GM04503 (cell line): ENCODE measurements at places on chromosomes 7 and 10.

DNA sequence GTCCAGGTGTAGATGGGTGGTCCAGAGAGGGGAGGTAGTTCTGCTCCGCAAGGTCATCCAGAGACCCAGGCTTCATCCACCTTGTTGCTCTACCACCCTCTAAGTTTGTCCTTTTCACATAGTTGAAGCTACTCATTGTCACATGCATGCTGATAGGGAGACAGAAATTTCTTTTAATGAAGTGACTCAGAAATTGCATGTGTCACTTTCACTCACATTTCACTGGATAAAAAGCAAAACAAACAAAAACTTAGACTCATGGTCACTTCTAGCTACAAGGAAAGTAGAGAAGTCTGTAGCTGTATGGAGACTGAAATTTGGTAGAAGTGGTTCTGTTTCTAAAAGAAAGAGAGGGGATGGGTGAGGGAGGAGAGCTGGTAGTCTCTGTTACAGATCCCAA, 161.9 kb downstream of the SORCS3 start:
- no peak for DNase-seq

- no peak for DNase-seq
Measured at GRCh38 chr7:19133886-19134285, 11.3 kb downstream of the FERD3L start.

GRCh38 chr10:29028486-29028885, 260.4 kb upstream of the LYZL1 start:
- no peak for DNase-seq

- no peak for DNase-seq
Measured at GRCh38 chr10:22464966-22465629, 119.8 kb downstream of the SPAG6 start.

GRCh38 chr10:35019041-35020024, 70.8 kb downstream of the CUL2 start:
- no peak for DNase-seq

DNA sequence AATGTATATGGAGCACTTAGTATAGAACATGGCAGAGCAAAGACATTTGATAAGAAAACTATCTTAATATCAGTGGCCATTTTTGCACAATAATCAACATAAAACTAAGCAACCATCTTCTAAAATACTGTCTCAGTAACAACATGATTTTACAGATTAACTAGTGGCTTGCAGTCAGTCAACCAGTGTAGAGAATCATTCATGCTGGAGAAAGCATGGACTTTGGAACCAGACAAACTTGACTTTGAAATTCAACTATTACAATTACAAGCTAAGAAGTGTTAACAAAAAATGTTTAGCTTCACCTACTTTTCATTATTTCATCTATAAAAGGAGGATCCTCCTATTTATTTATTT, 27.7 kb downstream of the CUBN start:
- no peak for DNase-seq

- DNase-seq: no peak
Measured at GRCh38 chr10:80289451-80290287, at the start of gene MAT1A. Gene MAT1A, minus strand, starts transcription at chr10:80289658. Its CDS starts 235 bp downstream, at chr10:80289423.

GRCh38 chr10:6406220-6407033, 173.6 kb downstream of the PRKCQ start:
- no peak for DNase-seq

DNA sequence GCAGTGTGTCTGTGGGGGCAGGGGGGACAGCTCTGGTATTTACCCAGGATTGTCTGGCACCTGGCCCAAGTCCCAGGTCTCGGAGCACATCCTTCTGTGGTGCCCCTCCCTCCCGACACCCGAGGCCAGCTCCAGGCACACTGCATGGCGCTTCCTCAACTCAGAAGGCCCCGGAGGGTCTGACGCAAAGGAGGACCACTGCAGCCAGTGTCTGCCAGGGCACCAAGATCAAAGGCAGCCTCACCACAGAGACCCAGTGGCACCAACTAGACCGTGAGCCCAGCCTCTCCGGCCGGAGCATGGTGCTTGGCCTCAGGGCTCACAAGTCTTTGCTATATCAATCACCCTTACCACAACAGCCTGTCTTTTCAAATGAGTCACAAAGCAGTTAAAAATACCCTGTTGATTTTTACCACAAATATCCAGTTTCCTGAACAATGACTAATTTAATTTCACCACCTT, 99.3 kb upstream of the DDC start:
- DNase-seq: peak; percentile 52

- no peak for DNase-seq
Measured at GRCh38 chr10:100182908-100183307, 2.9 kb downstream of the ERLIN1 start.

- no peak for DNase-seq
Measured at GRCh38 chr7:44750921-44751571, 2.4 kb downstream of the ZMIZ2 start.

DNA sequence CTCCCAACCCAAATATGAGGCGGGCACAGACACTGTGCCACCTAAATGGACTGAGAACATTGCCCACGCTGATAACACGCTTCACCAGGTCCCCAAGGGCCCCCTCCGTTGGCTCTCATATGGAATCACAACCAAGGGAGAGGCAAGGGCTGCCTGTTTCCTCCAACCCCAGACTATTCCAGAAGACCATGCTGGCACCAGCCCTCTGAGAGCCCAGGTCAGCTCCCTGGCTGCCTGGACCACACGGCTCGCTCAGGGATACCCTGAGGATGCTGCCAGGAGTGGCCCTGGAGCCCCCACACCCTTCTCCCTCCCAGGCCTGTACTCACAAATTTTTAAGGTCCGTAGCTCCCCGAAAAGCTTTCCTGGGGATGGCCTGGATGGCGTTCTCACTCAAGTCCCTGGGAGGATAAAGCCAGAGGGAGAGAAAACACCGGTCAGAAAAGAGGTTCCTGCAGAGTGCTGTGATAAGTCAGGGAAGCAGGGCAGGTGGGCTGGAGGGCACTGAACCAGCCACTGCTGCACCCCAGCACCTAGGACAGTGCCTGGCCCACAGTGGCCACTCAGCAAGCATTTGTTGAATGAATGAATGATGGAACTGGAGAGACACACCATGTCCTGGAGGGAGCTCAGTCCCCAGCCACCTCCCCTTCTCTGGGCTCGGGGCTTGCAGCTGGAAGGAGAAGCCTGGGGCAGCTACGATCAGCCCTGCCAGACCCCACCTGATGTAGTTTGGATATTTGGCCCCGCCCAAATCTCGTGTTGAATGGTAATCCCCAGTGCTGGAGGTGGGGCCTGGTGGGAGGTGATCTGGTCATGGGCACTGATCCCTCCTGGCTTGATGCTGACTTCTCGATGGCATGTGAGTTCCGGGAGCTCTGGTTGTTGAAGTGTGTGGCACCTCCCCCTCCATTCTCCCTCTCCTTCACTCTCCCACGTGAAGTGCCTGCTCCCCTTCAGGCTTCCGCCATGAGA, 119.8 kb downstream of the SLIT1 start:
- no peak for DNase-seq

GRCh38 chr7:155603205-155603857, 41.1 kb upstream of the RBM33 start:
- DNase-seq: no peak

DNA sequence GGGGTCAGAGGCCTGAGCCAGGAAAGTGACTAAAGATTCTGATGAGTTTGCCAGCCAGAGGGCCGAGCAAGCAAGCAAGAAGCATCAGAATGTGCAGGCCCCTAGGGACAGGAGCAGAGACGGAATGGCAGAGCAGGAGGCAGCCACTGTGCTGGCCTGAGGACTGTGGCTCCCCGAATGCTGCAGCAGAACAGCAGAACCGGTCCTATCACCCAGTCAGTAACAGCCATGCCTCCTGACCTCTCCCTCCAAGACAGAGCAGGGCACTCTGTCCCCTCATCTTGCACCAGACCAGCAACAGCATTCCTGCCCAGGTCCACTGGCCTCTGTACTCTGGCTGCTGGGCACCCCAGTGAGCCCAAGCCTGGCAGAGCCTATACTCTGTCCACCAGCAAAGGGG, 85.9 kb downstream of the ARHGAP22 start:
- DNase-seq: no peak

DNA sequence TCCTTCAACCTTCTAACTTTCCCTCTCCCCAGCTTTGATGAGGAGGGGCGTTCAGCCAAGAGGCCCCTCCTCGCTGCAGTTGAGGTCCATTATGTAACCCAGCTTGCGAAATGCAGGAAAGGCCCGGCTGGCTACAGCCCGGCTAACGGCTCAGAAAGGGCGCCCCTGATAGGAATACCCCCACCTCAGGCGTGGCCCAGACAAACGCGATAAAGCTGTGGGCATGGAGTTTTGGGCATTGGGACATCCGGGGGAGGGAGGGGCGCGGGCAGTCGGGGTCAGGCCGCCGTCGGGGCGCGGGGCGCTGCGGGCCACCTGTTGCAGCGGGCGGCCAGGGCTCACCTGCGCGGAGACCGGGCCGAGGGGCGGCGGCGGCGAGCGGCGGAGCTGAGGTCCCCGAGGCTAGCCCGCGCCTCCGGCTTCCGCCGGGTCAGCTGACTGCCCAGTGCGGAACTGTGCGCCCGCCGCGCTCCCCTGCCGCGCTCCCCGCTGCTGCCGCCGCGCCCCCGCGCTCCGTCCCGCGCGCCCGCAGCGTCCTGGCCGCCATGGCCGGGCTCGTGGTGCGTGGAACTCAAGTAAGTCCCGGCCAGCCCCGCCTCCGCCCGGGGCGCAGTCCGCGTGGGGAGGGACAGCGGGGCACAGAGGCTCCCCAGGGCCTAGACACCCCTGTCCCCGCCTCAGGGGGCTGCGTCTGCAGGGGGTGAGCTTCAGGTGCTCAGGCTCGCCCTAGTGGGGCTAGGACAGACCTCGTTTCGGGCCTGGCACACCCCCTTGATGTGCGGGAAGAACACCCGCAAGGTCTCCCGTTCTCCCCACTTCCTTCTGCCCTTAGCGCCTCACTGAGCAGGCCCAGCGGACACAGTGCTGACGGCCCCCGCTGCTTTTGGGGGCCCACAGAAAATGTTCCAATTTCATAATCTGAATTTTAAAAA, at the start of gene LRMDA:
LRMDA (plus strand) TSS at position 445 of the 932 bp plus-strand sequence.
- DNase-seq: no peak

- no peak for DNase-seq
Measured at GRCh38 chr7:31747553-31747952, 60.5 kb downstream of the PPP1R17 start.

GRCh38 chr7:133936074-133936473, 191.1 kb upstream of the LRGUK start:
- DNase-seq: no peak

DNA sequence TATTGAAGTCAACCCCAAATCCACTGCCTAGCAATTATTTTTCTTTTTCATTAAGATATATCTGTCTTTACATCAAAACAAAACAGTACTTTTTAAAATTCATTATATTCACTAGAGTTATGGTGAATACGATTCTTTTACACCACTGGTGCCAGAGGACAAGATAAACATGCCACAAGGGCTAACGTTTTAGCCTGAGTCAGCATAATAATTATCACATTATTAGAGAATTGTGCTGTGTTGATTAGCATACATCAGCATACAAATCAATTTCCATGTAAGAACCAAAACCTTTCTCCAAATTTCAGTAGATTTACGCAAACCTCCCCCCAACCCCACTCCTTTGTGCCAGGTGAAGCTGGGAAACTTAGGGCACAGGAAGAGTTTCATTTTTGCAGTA, 131.1 kb upstream of the TMEM106B start:
- DNase-seq: no peak

- no peak for DNase-seq
Measured at GRCh38 chr10:95467162-95467599, 94.0 kb downstream of the SORBS1 start.

DNA sequence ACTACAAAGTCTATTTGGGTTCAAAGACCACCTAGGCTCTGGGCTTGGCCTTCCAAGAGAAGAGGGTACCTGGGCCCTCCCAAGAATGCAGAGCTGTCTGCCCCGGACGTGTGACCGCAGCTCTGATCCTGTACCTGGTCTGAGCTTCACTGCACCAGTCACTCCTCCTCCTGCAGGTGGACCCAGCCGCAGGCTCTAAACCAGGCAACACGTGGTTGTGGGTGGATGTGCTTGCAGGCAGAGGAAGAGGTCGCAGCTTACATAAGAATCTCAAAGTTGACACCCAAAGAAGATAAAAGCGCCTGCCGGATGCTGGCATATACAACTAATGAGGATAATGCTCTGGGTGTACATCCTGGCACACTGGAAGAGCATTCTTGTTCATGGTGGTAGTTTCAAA, 9.4 kb upstream of the PFKP start:
- no peak for DNase-seq

DNA sequence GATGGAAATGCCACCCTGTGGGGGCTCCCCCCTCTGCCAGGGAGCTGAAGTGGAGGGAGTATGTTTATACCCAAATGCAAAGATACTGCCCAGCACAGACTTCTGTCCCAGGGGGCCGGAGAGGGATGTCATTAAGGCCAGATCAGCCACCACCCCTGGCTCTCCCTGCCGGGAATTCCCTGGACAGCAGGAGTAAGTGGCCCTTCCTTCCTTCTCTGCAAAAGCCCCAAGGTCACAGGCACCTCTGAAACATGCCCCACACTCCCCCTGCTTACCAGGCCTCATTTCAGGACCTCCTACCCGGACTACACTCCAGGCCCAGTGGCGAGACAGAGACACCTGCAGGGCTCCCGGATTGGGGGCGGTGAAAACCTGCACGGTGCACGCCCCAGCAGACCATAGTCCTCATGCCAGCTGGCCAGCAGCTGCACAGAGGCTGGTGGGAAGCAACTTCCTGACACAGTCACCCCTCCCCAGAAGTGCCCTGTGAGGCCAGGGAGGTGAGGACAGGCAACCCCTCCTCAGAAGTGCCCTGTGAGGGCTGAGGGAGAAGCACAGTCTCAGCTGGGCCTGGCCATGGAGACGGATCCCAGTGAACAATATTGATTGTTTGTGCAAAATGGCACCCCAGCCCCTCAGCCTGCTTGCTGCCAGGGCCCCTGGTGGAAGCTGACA, 33.0 kb upstream of the RET start:
- DNase-seq: no peak

DNA sequence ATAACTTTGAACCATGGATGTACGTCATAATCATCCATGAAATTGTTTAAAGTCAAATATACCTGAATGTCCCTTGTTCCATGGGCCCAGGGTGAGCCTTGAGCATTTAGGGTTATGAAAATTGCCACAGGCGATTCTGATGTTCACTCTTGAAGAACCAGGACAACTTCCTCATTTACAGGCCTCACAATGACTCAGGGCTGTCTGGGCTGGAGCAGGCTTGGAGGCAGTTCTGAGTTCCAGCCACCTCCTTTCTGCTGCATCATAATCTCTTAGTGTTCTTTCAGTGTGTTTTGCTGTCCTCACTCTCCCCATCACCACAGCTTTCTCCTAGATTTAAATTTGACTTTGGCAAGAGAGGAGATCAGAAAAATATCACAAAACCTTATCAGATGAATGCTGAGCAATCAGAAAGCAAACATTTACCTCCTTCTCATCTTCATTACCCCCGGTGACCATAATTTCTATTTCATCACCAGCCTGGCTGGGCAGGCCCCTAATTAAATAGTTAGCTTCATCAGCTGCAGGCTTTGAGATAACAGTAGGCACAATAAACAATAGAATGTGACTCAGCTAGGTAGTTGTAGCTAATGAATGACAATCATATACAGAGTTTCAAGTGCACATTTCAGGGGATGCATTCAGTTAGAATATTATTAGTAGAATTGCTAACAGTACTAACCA, 571.0 kb downstream of the SH2D4B start:
- no peak for DNase-seq

DNA sequence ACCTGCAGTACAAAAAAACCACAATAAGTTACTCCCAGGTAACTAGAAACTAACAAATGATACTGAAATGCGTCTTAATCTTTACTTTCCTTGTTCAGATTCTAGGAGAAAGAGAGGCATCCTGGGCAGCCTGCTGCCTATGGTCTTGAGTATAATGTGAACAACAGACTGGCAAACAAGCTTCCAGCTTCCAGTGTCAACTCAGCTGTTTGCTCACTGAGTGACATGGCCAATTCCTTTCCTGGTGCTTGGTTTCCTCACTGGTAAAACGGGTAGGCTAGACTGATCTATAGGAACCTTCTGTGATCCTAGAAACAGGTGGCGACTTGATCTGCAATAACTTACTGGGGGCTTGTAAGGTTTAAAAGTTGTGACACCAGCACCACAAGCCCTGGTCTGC, 10.1 kb downstream of the POLR3A start:
- DNase-seq: no peak
